ENCODE measurements at places on chromosomes 13 and 19.
A peak's percentile ranks its signal among the peaks of the same experiment; 100 is the strongest.

DNA sequence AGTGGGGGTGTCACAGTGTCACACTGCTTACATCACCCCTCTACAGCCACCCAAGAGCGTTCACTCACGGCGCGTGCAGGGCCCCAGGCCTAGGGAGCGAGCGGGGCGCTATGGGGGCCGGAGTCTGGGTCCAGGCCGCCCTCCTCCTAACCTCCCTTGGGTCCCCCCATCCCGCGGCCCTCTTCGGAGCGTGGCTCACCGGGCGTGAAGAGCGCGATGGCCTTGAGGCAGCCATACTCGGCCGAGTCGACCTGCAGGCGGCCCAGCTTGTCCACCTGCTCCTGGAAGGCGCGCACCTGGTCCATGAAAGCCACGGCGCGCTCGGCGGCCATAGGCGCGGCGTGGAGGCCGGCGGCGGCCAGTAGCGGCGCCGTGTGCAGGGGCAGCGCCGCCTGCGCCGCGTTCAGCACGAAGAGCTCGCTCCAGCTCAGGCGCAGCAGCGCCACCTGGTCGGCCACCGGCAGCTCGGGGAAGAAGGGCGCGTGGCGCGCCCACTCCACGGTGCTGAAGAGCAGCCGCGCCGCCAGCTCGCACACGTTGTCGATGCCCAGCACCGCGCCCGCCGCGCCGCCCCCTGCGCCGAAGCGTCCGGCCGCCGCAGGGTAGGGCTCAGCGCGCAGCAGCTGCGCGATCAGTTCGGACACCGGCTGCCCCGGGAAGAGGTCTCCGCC, 9.4 kb downstream of the OCEL1 start:
- DNase-seq, result peak; percentile 61

GRCh38 chr13:46783504-46783903, 13.5 kb downstream of the ESD start:
- no peak for DNase-seq

GRCh38 chr19:4120559-4121272, 3.2 kb downstream of the MAP2K2 start:
- no peak for DNase-seq

DNA sequence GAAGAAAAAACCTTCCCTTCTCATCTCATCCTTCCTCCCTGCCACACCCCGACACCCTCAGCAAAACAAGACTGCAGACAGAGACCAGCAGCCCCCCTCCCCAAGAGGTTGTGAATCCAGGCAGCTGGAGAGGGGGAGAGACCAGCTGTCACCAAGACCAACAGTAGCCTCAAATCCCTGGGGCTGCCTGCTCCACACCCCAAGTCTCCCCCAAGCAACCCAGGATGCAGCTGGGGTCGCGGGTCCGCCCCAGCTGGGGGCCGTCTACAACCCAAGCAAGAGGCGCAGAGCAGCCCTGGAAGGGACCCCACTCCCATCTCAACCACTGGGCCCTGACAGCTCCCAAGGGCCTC, 7.1 kb downstream of the KLF16 start:
- peak; percentile 87 for DNase-seq

DNA sequence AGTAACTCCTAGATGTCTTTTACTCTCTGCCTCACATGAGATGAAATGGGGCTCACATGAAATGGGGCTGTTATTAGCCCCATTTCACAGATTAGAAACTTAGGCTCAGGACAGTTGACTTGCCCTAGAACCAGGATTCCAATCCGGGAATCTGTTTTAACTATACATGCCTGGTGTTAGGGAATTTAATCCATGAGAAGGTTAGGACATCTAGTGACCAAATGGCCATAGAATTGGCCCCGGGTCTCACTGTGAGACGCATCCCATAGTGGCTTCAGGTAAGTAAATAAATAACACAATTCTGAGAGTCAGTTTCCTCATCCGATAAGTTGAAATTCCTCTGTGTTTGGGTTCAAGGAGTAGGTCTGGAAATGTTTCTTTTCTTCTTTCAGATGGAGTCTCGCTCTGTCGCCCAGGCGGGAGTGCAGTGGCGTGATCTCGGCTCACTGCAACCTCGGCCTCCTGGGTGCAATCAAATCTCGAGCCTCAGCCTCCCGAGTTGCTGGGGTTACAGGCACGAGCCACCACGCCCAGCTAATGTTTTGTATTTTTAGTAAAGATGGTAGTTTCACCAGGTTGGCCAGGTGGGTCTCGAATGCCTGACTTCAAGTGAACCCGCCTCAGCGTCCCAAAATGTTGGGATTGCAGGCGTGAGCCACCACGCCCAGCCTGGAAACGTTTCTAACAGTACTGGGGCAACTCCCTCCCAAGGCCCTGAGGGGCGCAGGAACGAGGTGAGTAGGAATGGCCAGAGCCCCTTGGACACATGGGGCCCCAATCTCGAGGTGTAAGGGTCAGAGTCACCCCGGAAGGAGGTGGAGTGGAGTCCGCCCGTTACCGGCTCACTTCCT, 1.2 kb upstream of the ZNF574 start:
- no peak for DNase-seq

- DNase-seq, result no peak
Measured at GRCh38 chr13:104365430-104365829, 1299.2 kb upstream of the SLC10A2 start.

DNA sequence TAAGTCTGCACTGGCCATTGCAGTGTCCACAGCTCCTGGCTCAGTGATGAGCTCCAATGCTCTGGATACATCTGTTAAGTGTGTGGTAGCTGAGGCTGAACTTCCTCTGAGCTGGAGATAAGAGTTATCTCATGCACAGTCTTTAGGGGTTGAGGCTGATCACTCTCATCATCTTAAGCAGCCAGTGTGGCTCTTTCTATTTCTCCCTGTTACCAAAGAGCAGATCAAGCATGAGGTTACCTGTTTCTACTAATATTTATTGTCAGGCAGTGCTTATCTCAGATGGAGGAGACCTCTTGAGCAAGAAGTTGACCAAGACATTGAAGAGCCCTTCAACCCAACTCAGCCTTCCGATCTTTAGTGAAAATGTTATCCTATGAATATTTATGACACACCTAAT, 6.6 kb upstream of the OR10H2 start:
- no peak for DNase-seq

GRCh38 chr19:42166316-42166715, 34.1 kb upstream of the POU2F2 start:
- DNase-seq, result peak; percentile 10

- no peak for DNase-seq
Measured at GRCh38 chr13:79183231-79183630, 222.8 kb downstream of the RBM26 start.

- DNase-seq, result peak; percentile 96
Measured at GRCh38 chr13:105083992-105084391, 1451.5 kb downstream of the EFNB2 start.

DNA sequence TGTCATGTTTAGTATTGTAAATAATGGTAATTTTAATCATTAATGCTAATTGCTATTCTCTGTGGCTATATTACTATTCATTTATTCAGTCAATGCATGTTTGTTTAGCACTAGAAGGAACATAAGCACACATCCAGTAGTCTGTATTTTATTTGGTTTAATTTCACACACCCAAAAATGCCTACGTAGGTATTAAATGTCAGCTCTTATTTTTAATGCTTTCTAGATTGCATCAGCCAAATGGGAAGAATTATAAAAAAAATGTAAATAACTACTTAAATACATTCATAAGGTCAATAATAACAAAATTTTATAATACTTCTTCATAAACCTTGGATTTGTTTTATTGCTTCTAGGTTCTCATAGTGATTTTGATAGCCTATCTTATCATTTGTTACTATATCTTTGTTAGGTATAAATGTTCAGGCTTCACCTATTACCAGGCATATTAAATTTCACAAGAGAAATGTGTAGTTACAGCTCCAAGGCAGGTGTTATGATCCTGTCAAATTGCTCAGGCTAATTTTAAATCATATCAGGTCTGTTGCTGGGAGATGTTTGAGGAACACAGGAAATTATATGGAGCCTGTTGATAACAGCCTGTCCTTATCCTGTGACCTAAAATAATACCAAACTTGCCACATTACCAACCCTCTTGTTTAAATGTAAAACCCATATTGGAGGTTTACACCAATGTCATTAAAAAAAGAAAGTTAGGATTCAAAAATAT, 34.4 kb downstream of the ITGBL1 start:
- DNase-seq, result peak; percentile 93

DNA sequence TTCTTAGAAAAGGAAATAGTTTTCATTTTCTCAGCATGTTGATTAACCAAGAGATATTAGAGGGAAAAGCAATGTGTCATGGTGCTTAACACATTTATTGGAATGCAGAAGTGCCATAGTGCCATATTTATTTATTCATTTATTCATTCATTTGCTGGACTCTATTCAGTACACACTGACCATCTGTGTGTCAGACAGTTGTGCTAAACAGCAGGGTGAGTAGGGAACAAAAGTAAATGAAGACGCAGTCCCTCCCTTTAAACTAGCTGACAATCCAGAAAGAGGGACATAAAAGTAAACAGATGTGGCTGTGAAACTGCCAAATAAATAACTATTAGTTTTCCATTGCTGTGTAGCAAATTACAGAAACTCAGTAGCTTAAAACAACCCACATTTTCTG, 323.7 kb downstream of the MTUS2 start:
- no peak for DNase-seq

- no peak for DNase-seq
Measured at GRCh38 chr13:99652141-99652540, 150.9 kb downstream of the TM9SF2 start.

- no peak for DNase-seq
Measured at GRCh38 chr13:96003304-96003703, 49.9 kb downstream of the UGGT2 start.

DNA sequence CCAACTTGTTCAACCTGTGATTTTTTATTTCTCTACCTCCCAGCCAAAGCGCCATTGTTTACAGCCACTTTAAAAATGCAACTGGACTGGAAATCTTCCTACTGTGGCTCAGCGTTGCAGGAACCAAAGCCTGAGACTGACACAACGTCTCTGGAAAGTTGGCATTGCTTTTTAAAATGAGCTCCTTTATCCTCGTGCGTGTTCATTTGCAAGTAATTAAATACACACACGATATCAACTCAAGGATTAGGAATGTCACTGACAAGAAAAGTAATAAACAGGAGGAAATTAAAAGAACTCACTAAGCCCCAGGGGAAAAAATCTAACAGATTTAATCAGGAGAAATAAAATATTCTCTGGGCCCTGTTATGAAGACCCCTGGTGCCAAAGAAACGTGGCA, 184.6 kb upstream of the IRS2 start:
- no peak for DNase-seq

DNA sequence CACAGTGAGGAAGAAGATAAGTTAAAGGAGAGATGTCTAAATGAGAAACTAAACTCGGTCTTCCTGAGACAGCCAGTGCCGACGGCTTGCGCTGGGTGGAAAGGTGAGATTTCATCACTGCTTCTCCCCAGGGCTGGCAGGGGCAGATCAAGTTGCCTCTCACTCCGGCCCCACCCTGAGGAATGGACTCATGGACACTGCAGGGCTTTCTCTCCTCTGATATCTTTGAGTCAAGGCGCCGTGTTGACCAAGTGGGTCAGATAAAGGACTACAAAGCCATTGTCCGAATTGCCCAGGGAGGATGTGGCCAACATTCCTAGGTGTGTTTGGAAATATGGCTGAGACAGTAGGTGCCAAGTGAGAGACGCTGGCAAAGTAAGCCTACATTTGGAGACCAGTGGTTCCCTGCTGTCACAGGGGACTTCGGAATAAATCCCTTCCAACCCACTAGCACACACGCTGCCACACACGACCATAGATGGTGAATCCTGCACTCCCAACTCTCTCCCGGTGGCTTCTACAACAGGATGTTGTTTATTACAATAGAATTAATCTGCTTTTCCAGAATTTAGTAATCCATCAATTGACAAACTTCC, 156.5 kb upstream of the TSC22D1 start:
- no peak for DNase-seq

DNA sequence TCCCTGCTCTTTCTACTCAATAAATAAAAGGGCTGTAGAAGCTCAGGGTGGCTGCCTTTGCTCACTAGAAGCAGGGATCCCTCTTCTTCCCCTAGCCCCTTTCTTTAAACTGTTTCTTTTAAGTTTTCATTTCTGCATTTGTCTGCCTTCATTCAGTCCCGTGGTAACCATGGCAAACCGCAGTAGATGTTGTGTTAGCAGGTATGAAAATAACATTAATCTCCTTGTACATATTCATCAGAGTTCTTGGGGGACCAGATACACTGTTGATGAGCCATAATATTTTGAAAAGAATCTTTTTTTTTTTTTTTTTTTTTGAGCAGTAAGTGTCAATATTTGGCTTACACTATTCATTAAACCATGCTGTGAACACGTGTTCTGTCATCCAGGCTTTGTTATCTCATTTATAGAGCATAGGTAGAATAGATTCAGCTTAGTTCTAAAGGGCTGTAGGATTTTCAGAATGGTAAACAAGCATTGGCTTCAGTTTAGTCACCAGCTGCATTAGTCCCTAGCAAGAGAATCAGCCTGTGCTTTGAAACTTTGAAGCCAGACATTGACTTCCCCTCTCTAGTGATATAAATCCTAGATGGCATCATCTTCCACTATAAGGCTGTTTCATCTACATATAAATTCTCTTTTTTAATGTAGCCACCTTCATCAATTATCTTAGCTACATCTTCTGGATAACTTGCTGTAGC, 59.4 kb upstream of the SPRY2 start:
- no peak for DNase-seq

GRCh38 chr19:54390942-54391577, 24.2 kb upstream of the TTYH1 start:
- DNase-seq, result peak; percentile 57

GRCh38 chr19:5623397-5624017, 624 bp downstream of the SAFB start:
- DNase-seq, result no peak

DNA sequence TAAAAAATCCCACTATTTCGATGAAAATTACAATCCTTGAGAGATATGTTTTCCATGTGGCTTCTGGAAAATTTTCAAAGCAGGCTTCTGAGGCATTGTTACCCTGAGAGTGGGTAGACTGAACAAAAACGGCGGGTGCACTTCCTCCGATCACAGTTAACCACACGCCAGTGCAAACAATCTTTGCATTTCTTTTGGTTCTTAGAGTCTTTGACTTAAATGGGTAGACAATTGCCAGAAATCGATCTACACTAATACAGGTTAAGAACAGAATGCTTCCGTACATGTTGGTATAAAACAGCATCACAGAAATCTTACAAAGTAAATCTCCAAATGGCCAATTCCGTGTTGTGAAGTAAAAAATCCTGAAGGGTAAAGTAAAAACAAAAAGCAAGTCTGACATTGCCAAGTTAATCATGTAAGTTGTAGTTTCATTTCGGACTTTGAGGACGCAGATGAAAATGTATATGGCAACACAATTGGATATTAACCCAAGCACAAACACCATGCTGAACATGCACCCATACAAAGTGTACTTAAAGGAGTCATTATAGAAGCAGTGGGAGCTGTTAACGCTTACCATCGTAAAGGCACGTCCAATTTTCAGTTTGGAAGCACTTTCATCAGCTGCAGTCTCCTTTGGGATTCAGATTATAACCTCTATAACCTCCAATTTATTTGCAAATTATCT, 927 bp downstream of the LPAR6 start:
- DNase-seq, result no peak
